LNCaP clone FGC (cell line): ENCODE measurements at places on chromosomes 6 and 20.

DNA sequence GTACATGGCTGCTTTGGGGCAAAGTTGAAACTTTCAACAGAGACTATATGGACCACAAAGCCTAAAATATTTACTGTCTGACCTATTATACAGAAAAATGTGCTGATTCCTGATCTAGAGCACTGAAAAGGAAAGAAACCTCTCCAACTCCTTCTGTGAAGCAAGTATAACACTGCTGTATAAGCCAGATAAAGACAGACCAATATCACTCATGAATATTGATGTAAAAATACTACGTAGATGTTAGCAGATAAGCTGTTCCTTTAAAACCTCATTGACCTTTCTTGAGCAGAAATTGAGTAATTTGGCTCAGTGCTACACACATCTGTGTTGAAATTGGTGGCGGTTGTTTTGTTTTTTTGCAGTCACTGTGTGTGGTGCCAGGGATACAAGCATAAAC, 69.9 kb upstream of the HDAC2 start:
- no peak for DNase-seq

- no peak for DNase-seq
Observed at GRCh38 chr6:84278321-84278998, 51.0 kb upstream of the CEP162 start.

GRCh38 chr20:2353231-2353630, 27.5 kb upstream of the TGM6 start:
- DNase-seq: no peak

GRCh38 chr6:155100087-155100486, 105.0 kb downstream of the TIAM2 start:
- DNase-seq: peak; percentile 6

- DNase-seq: no peak
Observed at GRCh38 chr6:4451081-4451480, 315.7 kb upstream of the ECI2 start.

DNA sequence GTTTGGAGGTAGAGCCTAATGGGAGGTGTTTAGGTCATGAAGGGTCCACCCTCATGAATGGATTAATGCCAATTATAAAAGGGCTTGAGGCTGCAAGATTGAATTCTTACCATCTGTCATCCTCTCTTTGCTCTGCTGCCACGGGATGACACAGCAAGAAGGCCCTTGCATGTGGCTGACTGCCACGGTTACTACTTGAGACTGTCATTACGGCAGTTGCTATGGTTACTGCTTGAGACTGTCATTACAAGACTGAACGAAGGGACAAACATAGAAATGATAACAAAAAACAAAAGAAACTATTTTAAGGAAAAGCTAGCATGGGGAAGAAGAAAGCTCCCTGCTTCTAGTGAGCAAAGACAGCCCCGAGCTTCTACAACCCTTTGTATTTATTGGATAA, 715.0 kb downstream of the TFAP2A start:
- no peak for DNase-seq

- DNase-seq: peak; percentile 11
Observed at GRCh38 chr6:161748535-161749416, 474.9 kb upstream of the AGPAT4 start.

- DNase-seq: no peak
Observed at GRCh38 chr6:52391599-52391998, 28.5 kb upstream of the EFHC1 start.

DNA sequence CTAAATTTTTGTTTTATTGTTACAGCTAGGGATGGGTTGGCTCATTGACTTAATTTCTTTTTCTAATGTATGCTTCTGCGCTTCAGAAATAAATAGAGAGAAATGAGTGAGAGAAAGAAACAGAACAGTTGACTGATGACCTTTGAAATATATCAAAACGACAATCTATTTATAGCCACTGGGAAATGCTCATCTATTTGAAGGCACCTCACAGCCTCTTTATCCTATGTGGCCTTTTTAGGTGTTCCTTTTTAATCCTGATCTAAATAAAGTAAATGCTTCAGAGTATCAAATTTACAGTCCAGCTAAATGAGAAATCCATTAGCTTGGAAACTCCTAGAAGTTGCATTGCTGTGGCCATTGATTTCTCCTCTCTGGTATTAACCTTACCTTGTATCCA, 943.5 kb upstream of the CITED2 start:
- DNase-seq: no peak

DNA sequence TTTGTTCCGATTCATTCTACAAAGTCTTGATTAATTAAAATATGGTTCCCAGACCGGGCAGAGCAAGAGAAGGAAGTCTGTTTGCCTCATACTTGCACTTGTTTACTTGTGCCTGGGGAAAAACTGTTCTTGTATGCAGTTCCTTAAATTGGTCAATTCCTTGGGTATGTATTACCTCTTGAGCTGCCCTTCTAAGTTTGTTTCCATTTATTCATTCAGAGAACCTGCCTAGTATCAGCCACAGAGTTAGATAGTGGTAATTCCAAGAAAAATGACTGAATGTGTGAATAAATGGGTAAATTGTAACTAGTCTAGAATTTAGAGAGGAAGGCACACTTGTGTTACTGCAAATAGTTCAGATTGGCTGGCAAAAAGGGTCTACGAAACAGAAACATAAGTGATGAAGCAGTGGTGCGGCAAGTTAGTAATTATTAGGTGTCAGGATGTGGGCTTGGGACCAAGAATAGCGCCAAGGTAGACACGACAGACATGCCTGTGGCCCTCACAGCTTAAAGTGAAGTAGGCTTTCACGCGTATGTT, 525 bp upstream of the MAK start:
- DNase-seq: no peak

DNA sequence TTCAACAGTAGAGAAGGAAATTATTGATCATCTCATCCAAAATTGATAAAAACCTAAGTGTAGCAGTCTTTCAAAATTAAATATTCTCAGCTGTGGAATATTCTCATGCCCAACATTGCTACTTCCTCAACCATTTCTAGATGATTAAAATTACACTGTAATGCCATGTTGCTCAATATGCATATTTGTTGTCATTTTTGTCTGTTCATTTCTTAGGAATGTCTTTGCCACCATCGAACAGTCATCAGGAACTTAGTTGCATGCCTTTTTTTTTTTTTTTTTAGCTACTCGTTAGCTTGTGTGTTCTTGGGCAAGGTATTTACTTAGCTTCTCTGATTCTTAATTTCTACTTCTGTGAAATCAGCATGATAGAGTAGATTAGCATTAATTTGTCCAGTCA, 188.6 kb downstream of the DTNBP1 start:
- no peak for DNase-seq

DNA sequence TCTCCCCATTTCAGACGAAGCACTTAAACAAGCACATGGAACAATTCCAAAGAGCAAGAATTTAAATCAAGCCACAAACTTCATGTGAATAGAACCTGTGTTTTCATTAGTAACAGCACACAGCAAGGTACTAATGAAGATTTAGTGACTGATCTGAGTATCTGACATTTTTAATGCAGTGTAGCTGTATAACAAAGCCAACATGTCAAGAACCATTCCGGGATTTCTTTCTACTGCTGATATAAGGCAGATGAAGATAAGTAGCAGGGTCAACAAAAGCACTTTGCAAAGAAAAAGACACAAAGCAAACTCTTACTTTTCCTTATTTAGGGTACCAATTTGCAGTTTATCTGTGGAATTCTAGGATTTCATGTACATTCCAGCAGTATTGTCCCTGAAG, 11.3 kb downstream of the SLC17A5 start:
- no peak for DNase-seq

- DNase-seq: peak; percentile 65
Observed at GRCh38 chr20:13009682-13010406, 1.1 kb downstream of the SPTLC3 start.

DNA sequence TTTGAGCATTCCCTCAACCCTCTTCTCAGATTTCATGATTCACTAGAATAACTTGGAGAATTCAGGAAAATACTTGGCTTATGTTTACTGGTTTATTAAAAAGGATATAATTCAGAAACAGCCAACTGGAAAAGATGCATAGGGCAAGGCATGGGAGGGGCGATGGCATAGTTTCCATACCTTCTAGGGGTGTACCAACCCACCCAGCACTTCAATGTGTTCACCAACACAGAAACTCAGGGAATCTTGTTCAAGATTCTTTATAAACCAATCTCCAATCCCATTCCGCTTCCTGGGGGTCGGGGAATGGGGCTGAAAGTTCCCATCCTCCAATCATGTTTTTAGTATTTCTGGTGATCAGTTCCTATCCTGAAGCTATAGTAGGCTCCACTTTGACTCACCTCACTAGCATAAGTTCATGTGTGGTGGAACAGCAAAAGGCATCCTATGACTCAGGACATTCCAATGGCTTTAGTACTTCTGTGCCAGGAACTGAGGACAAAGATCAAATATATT, 164.4 kb downstream of the SIM1 start:
- DNase-seq: no peak

GRCh38 chr20:3710703-3711483, 1.5 kb downstream of the SIGLEC1 start:
- no peak for DNase-seq

DNA sequence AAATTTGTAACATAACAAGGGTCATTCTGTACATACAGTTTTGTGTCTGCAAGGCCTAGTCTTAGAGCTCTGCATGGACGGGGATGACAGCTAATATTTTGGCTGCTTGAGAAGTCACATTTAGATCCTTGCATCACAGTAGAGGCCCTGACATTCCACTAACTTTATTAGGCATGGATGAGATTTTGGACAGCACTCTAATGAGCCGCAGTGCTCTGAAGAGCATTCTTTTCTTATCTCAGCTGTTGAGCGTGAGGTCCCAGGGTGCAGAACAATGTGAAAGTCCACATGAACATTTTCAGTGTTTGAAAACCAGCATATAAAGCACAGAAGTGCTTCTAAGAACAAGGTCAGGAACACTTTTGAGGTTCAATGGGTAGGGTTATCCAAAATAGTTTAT, 58.9 kb downstream of the IPCEF1 start:
- no peak for DNase-seq

- DNase-seq: no peak
Observed at GRCh38 chr6:24987446-24988115, 51.8 kb upstream of the RIPOR2 start.

DNA sequence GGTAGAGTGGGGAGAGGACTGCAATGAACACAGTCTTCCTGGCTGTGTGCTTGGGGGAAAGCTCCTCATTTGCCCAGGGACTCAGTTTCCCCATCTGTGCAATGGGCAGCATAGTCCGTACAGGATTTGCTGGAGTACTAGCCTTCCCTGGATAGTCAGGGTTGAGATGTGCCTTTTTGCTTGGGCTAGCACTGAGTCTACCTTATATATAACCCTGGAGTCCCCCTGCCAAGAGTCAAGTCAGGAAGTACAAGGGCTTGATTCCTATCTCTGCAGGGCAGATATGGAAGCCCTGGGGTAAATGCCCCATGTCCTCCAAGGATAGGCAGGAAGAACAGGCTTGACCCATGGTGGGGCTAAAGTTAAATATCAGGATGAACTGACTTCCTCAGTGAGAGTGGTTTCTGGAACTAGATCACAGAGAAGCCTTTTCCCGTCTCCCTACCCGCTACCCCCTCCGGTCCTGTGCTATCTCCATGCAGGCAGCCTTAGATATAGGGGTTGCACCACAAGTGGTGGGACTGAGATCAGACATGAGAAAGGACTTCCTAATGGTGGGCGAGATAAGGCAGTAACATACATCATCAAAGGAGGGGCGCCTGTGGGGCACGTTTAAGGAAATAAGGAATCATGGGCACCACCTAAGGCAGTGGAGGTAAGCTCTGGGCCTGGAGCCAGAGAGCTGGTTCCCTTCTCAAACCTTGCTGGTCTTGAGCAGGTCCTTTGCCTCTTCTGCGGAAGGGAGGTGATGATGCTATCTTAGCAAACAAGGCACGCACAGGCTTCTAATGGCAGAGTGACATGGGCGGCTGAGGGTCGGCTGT, 157.9 kb downstream of the MRPL14 start:
- DNase-seq: no peak

DNA sequence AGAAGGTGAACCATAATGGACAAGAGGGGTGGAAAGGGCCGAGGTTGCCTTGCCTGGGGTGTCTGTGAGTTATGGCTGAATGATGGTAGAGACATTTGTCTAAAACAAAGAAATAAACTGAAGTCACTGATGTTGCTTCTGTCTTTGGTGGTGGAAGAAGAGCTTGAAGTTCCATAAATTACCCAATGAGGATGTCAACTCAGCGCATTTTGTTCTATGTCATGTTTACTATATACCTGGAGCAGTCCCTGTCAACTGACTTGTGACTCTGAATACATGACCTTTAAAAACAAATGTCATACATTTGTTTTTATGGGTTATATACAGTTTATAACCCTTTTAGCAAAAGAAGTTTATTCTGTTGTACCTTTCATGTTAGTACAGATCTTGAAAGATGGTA, 2.0 kb downstream of the EFHC1 start:
- DNase-seq: no peak

- no peak for DNase-seq
Observed at GRCh38 chr20:4666001-4666479, 55.7 kb upstream of the PRND start.

- no peak for DNase-seq
Observed at GRCh38 chr6:148830614-148831013, 83.8 kb downstream of the UST start.

GRCh38 chr6:170116636-170117035, 174.2 kb downstream of the DLL1 start:
- DNase-seq: no peak

DNA sequence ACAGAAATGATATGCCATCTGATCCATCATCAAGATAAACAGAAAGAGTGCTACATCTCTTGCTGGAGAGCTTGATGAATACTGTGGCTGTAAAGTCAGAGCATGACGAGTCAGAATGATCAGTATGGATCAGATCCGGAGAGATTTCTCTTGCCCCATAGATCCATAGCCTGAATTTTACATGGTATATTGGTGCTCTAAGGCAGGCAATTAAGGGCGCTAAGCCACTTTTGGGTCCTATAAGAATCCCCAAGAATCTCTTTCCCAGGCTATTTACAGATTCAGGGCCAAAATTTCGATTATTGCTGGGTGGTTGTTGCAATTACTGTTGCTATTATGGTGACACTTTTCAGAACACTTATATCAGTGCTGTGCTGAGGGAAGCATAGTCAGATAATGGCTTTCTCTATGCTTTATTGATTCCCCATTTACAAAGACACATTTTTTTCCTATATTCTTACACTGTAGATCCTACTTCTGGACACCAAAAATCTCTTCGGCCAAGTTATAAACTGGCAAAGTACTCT, 94.4 kb downstream of the ADGRB3 start:
- DNase-seq: no peak

- DNase-seq: no peak
Observed at GRCh38 chr6:44665683-44666082, 278.2 kb downstream of the CDC5L start.
